ENCODE measurements at places on chromosomes 11 and 22. TPM values are rescaled to one million over a fixed set of nuclear protein-coding genes. Genes with fewer than 3 reads are reported as not detected.

GRCh38 chr11:117282956-117283355, 8.2 kb upstream of the BACE1-AS start:
- DNase-seq, result no peak

DNA sequence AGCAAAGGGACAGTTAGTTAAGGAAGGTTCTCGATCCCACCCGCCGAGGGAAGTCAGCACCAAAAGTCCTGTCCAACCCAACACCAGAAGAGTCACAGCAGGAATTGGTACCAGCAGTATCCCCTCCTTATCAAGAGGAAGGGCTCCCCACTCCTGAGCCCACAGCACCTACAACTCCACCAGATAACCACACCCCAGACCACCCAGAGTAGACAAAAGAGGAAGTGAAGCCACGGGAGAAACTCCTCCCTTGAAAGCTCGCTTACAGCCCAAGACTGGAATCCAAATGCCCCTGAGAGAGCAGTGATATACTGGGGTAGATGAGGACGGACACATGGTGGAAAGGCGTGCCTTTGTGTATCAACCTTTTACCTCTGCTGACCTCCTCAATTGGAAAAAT, 7.3 kb upstream of the CD5 start:
- DNase-seq, result no peak

- no peak for DNase-seq
These were observed 25.2 kb upstream of the KCNJ11 start for GRCh38 chr11:17413414-17414316.

DNA sequence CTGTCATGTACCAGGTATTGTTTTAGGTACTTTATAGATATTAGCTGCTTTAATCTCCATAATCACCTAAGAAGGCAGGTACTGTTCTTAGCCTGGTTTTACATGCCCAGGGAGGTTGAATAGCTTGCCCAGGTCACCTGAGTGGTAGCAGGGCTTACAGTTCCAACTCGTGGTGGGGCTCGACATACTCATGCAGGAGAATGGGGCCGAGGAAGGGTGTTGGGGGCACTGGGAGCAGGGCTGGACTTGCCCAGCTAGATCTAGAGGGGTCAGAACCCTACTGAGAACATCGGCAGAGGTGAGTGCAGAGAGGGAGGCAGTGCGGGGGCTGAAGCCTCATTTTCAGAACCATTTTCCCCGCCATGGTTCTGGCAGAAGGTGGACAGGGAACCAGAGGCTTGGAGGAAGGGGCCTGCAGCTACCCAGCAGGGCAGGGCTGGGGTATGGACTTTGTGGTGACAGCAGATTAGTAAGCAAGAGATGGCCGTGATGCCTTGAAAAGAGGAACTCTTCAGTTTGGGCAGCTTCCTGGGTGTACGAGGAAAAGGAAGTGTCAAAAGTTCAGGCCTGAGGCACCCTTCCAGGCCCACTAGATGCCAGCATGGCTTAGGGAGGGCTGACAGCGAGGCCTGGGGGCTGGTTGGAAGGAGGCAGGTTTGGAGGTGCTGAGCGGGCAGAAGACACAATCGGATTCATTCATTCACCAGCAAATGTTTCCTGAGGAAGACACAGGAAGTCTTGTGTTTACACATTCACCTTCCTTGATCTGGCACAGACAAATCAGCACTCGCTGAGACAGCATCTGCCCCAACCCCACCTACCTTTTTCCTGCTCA, 54.7 kb upstream of the LYVE1 start:
- DNase-seq, result no peak

DNA sequence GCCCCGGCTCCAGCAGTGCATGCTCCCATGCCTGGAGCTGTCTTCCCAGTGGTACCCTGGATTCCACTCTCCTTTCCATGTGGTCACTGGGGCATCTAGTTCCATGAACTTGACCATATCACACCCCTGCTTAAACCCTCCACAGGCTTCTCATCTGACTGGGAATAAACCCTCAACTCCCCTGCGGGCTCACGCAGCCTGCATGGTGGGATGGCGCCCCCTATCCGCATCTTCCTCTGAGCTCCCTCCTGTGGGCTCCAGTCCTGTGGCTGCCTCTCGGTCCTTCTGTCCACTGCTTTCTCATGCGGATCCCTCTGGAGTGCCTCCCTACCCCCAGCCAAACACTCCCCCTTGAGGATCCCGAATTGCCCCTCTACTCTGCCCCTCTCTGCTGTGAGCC, 41.4 kb upstream of the TTLL12 start:
- peak; percentile 15 for DNase-seq

- DNase-seq, result no peak
These were observed 709 bp upstream of the KCNE3 start for GRCh38 chr11:74468058-74468457.

DNA sequence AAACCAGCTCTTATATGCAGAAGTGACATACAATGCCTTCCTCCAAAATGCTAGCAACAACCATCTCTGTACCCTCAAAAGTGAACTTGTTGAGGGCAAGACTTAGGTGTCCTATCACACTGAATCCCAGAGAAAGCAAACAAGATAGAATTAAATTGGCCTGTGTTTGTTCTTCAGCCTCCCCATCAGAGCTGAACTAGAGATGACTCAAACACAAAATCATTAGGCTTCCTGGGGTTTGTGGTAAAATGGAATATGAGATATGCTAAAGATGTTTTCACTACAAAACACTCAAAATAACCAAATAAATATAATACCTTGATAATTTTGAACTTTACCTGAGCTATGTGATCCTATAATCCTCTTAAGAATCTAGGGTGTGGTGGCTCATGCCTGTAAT, 31.6 kb downstream of the ZNF214 start:
- DNase-seq, result peak; percentile 42

OLFML1 gene
- total RNA-seq, result 22.8 TPM

VSIG2 gene
- total RNA-seq, result not detected

EFCAB6 gene
- 1.5 TPM for total RNA-seq

CD248 gene
- 52.6 TPM for total RNA-seq

OR2D2 gene
- total RNA-seq, result 0.33 TPM

All from fibroblast of lung (primary cell).